ENCODE measurements at places on chromosomes 3 and 15.

DNA sequence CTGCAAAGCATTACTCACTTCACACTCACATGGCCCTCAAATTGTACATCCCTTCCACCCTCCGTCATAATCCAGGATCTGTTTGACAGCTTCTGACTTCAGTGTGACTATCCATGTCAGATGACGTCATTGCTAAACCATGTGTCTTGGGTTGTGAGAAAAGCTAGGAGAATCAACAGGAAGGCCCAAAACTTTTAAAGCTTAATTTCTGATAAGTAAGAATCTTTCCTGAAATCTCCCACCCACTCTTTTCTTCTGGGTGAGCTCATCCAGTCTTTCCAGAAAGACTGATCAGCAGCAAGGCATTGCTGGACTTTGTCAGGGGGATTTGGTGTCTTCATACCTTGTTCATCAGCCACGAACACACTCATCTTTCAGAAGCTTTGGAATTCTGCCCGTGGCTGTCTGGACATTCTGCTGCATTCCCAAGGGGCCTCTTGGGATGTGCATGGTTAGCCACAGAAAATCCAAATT is 11.5 kb upstream of the LMCD1 start:
- DNase-seq: no peak

DNA sequence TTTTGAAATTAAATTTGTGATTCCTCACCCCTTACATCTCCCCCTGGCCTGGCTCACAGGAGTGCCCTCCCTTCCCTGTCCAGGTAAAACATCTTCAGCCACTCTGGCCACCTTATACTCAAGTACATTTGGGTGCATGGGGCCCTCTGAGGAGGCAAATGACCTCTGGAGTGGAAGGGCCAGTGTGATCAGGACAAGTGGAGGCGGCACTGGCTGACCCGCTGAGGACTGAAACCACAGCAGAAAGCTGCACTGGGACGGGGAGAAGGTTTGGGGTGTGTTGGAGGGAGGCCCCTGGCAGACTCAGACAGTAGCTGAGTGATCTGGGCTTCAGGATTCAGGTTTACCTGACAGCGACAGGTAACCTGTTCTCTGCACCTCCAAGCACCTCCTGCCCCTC is 24.2 kb downstream of the HES1 start:
- DNase-seq: no peak

DNA sequence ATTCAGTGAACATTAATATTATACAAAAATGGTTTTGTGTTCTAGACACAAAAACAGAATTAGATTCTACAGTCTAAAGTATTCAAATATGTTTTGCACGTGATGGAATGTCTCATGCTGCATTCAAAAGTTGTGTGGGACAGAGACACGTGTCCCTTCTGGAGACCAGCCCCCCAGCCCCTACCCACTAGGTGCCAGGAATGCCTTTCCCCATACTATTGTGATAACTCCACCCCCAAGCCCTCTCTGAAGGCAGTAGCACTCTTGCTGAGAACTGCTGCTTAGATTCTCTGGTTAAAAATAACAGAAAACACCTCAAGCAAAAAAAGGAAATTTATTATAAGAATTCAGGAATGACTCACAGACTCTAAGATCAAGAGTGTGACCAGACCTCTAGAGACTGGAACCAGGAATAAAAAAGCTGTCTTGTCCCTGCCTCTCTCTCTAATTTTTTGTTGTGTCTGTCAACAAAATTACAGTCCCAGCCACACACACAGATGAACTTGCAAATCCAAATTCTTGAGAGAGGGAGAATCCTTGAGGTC is 57.7 kb downstream of the PXYLP1 start:
- no peak for DNase-seq

- DNase-seq: no peak
Observed at GRCh38 chr3:73479325-73479724, 145.4 kb downstream of the PDZRN3 start.

GRCh38 chr3:86984271-86984670 is 6.7 kb downstream of the VGLL3 start:
- no peak for DNase-seq

- DNase-seq: no peak
Observed at GRCh38 chr15:32878342-32878741, 160.5 kb downstream of the GREM1 start.

- DNase-seq: no peak
Observed at GRCh38 chr15:95840855-95841254, 489.6 kb upstream of the NR2F2 start.

DNA sequence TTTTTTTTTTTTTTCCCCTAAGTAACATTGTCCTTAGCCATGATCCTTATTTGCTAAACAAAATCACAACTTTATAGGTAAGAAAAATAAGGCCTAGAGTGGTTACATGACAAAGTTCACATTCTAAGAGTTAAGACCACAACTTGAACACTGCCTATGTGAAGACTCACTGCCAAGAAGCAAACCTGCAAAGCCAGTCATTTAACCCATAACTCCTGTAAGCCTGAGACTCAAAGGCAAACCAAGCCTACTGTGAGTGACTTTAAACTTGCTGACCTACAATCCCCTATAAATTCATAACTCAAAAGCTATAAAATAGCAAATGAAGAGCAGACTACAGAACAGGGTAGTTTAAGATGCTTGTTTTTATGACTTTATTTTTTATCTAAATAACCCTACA is 12.9 kb upstream of the ANKRD28 start:
- no peak for DNase-seq

DNA sequence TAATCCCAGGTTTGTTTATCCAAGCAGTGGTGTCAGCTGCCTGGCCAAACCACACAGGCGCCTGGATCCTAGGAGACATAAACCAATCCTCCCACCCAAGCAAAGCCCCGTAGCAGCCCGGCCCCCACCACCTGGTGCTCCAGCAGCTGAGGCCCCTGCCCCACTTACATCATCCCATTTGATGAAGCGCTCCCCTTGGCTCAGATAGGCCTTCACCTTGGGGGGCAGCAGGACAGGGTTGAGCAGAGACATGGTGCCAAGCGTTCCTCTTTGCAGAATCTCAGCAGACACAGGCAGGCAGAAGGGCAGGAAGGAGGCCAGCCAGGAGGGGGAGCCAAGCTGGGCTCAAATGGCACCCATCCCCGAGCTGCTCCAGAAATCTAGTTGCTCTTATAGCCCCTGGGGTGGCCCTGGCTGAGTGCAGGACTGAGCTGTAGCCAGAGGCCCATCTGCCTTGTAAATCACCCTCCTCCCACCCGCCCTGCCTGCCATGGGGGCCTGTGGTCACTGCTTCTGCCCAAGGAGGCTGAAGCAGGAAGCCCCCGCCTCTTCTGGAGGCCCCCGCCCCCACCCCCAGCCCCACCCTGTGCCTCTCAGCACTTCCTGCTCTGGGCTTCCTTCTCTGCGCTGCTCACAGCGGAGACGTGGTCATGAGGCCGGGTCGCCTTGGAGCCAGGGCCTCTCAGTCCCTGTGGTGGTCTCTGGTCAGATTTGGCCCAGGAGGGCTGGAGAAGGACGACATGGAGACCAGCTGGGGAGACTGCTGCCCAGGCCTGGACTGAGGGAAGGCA is at the start of gene PLCB2:
Gene PLCB2 (minus strand): TSS at position 515 of the 791 bp plus-strand sequence. CDS start 263 bp downstream, at position 252.
- peak; percentile 50 for DNase-seq

DNA sequence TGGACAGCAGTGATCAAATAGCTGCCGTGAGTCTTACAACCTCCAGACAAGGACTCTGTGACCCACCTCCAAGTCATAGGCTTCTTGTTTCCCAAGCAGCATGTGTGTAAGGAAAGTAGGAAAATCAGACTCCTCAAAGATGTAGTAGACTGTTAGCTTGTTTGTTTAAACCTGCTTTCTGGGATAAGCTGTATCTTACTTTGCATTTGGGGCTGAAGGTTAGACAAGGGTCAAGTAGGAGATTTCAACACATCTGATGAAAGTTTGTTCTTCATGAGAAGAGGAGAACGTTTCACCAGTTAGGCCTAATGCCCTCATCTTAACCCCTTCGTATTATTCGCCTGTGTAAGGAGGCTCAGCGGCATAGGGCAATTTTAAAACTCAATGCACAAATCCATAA is 756.4 kb upstream of the NR2F2 start:
- DNase-seq: no peak

DNA sequence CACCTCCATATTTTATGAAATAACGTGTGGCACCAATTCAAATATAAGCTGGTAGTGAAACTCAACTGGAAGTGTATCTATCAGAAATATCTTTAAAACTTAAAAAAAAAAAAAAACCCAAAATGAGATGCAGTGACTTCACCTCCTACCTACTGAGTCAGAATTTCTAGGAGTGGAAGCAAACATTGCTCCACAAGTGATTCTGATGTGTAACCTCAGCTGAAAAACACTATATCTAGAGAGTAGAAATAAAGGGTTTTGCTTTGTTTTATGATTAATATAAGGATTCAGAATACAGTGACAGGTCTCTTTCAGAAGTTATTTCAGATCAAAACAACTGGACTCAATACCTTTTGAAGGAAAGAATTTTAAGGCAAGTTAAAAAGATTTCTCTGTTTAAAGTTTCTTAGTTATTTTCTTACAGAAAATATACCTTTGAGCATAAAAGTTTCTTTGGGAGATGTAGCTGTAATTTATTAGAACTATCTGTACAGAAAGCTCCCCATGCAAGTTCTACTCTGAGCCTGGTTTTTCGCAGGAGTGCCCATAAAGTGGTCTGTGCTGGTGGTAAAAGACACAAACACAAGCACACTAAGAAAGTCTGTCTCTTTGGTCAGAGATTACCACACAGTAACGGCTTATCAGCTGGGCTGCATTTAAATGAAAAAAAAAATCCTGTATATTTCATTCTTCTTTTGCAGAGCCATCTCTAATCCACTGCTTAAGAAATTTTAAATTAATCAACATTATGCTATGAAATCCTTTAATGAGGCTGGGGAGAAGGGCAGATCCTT is 59.9 kb upstream of the PPIB start:
- no peak for DNase-seq

DNA sequence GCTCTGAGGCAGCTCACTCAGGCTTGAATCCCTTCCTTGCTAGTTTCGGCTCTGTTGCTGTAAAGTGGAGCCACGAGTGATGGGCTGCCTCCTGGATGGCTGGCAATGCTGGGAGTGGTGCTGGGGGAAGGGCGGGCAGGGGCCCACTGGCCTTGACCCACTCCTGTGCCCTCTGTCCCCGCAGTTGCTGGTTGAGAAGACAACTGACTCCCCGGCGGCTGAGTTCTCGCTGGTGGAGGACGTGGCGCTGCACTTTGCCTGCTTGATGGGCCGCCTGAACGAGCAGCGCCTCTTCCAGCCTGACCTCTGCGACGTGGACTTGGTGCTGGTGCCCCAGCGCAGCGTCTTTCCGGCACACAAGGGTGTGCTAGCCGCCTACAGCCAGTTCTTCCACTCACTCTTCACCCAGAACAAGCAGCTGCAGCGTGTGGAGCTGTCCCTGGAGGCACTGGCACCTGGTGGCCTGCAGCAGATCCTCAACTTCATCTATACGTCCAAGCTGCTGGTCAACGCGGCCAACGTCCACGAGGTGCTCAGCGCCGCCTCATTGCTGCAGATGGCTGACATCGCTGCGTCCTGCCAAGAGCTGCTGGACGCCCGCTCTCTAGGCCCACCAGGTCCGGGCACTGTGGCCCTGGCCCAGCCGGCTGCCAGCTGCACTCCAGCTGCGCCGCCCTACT is 4.7 kb downstream of the ZBTB47 start:
- DNase-seq: no peak

GRCh38 chr15:89330881-89331595 is 3.6 kb downstream of the POLG start:
- DNase-seq: no peak

DNA sequence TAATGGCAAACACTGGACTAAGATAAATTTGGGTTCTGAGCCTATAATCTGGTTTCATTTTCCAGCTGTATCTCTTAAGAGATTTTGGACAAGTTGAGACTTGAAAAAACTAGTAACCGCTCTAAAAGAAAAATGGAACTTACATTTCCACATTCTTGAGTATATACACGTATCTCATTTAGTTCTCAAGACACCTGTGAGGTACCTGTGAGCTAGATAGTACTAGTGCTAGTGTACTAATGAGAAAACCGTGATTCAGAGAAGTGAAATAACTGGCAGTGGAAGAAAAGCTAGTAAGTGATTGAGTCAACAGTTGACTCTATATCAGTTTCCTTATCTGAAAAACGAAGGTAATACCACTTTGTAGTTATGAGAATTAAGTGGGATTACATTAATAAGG is 62.2 kb upstream of the PAQR5 start:
- no peak for DNase-seq

- DNase-seq: no peak
Observed at GRCh38 chr3:53493963-53494791, at the start of gene CACNA1D. Gene CACNA1D, plus strand, starts transcription at chr3:53494611. Its CDS starts 556 bp downstream, at chr3:53495167.

DNA sequence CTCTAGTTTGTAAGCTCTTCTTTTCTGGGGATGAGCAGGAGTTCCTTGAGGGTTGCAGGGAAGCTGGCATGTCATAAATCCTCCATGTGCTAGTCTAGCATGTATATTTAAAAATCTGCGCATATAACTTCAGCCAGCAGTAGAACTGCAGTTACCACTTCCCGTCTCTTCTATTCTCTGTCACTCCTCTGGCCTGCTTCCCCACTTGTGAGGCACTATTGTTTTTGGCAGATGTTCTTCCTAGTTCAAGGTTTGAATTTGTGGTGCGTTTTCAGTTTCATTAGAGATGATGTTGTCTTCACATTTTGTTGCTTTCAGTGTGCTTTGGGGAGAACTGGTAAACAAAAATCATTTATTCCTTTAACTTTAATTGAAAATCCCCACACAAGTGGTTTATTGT is 169.1 kb upstream of the ZPLD1 start:
- DNase-seq: no peak

- no peak for DNase-seq
Observed at GRCh38 chr3:123076496-123077418, 9.9 kb downstream of the PDIA5 start.

GRCh38 chr3:160678292-160678842 is 1.4 kb downstream of the ARL14 start:
- DNase-seq: no peak

GRCh38 chr3:150242220-150242936 is 165.7 kb upstream of the TSC22D2 start:
- no peak for DNase-seq

DNA sequence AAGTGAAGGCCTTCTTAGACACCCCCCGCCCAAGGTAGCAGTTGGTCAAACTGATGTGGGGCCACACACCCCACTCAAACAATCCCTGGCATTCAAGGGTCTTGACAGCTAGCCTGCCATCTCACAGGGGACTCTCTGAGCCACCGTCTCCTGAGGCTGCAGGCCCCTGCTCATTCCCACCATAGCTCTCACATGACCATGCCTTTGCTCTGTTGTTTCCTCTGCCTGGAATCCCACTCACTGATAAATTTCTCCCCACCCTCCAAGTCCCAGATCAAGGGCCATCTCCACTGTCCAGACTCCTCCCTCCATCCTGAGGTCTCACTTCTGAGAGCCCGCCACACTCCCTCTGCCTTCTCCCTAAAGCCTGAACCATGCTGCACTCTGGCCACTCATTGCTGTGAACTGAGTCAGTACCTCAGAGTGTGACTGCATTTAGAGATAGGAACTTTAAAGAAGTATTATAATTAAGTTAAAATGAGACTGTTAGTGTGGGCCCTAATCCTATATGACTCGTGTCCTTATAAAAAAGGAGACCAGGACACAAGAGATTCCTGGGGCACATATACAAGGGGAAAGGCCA is 10.0 kb downstream of the WNT7A start:
- no peak for DNase-seq

DNA sequence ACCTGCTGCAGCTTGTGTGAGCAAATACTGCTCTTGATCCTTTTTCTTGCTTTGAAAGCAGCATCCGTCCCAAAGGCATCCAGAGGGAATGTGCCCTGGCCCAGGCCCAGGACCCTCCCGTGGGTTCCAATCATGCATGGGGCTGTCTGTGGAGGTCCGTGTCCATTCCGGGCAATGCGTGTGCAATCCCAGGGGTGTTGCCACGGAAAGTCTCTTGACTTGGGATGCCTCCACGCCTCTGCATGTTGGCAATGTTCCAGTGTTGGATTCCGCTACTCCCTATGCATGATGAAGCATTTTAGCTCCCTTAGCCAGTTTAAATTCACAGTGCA is 105.7 kb downstream of the SNRPN start:
- no peak for DNase-seq

All from stimulated activated CD4-positive, alpha-beta T cell treated with anti-CD3 and anti-CD28 coated beads, Interleukin-12 subunit alpha, Interleukin-12 subunit beta, amount 100 ng/mL, for 48 hours (primary cell).